Fibroblast of the conjunctiva (primary cell): ENCODE measurements at places on chromosomes 3 and 15.

GRCh38 chr3:6074952-6075351, 786.0 kb upstream of the GRM7 start:
- no peak for DNase-seq

DNA sequence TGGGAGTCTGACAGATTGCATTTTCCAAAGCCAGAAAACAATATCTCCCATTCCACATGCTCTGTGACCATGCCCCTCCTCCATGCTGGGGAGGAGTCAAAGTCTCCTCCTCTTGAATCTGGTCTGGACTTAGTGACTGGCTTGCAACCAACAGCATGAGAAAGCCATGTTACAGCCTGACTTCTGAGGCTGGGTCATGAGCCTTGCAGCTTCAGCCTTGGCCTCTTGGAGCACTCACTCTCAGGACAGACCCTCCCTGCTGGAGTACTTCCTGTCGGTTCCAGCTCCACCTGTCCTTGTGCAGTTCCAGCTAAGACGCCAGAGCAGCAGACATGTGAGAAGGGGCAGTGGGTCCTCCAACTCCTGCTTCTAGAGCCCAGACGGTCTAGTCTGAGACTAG, 49.7 kb upstream of the RBSN start:
- DNase-seq: peak; percentile 3

GRCh38 chr15:88834211-88834812, 31.1 kb downstream of the ACAN start:
- DNase-seq: peak; percentile 27

DNA sequence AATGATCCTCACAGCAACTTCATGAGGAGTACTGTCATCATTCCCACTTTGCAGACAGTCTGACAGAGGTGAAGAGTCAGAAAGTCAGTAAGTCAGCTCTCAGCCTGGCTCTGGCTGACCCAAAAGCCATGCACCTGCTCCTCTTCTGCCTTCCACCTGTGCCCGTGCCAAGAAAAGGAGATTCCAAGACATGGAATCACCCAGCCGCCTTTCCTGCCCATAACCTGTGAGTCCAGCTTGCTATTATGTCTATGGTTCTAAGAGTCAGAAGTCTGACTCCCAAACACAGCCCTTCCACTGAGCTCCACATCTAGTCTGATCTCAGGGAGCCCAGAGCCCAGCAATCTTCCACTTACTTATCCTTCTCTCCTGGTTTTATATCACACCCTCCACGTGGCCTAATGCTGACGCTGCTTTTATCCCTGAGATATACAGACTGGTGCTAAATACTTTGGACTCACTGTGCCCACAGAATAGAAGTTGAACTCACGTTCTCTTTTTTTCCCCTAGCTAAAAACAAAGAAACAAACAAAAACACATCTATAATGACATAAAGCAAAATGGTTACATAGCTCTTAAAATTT, 66.0 kb downstream of the PLD1 start:
- DNase-seq: no peak

DNA sequence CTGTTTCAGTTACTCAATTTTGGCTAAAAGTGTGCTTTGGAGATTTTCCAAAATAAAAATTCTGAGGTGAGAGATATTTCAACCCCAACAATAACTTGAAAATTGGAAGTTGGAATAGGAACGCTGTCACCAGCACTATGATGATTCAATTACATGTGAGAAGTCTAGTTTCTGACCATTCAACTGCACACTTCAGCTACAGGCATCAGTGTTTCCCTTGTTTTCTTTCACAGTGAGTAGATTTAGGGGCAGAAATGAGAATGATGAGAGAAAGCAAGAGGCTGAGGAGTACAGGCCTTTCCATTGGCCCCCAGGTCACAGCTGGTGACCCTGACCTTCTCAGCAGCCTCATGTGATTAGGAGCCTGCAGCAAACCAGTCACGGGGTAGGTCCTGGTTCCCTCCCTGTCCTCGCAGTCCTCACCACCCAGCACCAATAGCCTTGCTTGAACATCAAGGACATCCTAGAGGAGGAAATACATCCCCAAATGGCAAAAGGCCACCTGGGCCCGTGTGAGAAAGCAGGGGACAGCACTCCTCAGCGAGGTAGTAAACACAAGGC, 10.0 kb upstream of the FILIP1L start:
- DNase-seq: no peak

GRCh38 chr3:42875325-42876151, at the start of gene CYP8B1:
TSS of gene CYP8B1 (minus strand) at chr3:42875879. CDS start at chr3:42875816, 63 bp downstream.
- DNase-seq: no peak

DNA sequence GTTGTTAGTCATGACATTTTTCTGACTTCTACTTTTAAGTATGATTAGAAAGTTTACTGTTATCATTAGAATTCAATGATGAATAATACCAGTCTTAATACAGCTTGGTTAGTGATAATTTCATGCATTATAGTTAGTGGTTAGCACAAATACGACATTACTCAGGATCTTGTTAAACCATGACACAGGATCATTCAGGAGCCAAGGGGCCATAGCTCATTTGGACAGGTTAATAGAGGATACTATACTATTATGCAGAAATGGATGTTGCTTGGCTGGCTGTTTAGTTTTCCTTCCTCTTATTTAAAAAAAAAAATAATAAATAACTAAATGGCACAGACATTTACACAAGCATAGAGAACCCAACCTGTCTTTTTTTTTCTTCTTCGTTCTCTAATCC, 55.5 kb downstream of the NSUN3 start:
- DNase-seq: no peak

DNA sequence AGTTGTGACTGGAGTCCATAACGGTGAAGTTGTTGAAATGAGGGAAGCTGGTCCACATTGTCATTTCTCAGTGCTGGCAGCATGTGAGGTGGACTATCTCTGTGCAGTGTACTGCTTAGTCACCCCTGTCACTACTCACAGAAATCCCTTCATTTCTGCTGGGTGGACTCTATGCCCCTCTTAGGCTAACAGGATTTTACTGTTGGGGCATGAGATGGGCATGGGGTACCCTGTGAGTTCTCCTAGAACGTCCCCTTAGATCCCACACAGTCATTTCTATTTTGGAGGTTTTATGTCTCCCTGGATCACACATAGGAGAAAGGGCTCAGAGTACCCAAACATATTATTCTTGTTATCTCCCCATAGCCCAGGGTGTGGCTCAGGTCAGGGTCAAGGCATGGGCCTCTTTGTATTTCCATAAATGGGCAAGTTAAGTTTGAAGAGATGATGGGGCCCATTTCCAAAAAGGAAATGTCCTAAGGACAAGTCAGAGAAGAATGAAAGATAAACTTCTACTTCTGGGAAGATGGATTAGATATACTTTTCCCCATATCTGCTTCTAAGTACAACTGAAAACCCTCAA, 15.2 kb downstream of the P2RY1 start:
- DNase-seq: no peak

- DNase-seq: no peak
Observed at GRCh38 chr3:194306109-194306686, 44.9 kb downstream of the CPN2 start.

GRCh38 chr15:85622221-85622831, 172.4 kb downstream of the KLHL25 start:
- no peak for DNase-seq

GRCh38 chr3:130963444-130963843, 63.2 kb downstream of the ASTE1 start:
- no peak for DNase-seq

DNA sequence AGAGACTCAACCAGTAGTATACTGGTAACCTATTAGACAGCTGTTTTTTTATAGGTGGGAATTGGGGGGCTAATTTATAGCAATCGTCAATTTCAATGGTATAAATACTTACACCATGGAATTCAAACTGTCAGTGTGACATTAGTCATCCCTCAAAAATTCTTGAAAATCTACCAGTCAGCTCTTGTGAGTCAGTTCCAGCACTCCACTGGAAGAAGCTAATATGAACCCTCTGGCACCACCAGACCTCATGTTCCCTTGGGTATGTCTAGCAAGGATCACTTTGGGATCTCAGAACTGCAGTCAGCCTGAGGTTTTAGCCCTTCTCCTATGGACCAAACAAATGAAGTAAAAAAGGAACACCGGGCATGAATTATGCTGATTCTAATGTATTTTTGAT, 11.8 kb upstream of the UACA start:
- DNase-seq: peak; percentile 62

DNA sequence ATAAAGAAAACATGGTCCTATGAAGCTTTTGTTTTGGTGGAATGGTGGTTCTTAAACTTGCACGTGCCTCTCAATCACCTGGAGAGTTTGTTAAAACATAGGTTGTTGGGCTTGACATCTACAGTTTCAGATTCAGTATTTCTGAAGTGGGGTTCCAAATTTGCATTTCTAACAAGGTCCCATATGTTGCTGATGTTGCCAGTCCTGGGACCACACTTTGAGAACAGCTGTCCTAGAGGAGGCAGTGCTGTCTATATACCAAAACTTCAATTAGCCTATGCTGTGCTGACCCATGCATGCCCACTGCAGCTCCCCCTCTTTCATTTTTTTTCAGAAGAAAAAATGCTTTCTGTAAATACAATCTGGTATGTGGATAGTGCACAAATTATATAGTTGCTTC, 31.3 kb downstream of the ALCAM start:
- no peak for DNase-seq

DNA sequence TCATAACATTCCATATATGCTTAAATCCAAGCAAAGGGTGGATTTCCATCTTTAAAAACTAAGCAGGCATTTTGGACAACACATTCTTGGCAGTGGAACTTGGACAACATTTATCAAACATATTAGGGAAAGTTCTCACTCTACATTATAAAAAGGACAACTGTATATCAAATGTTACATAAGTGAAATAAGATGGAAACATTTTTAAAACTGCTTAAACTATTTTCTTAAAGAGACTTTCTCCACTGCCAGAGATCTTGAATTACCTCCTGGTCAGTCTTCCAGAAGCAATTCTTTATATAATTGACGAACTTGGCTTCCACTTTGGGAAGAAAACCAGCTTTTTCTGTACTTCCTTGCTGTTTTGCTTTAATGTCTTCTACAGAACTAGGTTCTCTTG, 109.3 kb downstream of the NEO1 start:
- DNase-seq: no peak

DNA sequence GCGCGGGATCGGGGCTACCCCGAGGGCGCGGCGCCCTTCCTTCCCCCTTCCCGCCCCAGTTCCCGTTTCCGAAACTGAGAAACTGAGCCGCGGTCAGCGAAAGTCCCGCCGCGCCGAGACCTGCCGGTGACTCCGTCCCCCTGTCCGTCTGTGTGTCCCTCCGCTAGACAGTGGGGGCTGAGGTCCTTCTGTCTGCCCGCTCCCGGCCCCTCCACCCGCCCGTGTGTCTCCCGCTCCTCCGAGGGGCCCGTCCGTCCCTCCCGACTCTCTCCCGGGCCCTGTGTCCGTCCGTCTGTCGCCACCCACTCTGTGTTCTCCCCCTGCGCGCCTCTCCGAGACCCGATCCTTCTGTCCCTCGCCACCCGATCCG, 426 bp downstream of the PRKCD start:
- DNase-seq: no peak

DNA sequence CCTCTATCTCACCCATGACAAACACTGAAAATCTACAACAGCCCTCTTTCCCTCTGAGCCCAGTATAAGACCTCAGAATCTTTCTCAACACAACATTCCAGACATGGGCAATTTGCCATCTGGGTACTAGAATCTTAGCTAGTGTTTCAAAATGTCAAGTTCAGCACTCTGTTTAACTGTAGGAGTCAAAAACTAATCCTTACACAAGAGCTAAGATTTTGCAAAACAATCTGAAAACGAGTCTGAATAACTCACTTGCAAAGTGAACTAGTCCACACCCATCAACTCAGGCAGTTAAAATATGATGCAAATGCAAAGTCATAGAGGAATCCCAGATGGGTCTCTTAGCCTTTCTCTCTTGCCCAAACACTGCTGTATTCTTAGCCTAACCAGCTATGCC, 67.8 kb downstream of the GPR176 start:
- peak; percentile 75 for DNase-seq

DNA sequence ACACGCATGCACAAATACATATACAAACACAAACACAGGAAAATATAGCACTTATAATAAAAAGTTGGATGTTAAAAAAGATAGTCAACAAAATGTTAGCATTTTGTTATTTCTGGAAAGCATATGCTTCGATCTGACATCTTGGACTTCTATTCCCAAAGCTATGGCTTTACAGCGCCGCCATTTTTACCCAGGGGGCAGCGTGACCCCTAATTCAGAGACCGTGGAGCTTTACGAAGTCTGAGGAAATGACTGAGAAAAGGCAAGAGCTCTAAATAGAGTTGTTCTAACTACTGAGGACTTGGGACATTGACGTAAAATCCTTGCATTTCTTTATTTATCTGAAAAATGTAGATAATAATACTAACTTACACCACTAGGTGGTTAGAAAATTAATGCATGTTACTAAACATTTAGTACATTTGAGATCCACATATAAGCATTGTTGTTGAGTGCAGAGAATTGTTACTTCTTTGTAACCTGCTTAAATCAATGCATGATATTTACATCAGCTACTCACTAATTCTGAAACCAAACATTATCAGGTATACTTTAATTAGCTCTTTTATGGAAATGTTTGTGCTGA, 155.4 kb downstream of the TP63 start:
- DNase-seq: no peak

GRCh38 chr3:3631114-3631513, 168.1 kb upstream of the LRRN1 start:
- DNase-seq: no peak

DNA sequence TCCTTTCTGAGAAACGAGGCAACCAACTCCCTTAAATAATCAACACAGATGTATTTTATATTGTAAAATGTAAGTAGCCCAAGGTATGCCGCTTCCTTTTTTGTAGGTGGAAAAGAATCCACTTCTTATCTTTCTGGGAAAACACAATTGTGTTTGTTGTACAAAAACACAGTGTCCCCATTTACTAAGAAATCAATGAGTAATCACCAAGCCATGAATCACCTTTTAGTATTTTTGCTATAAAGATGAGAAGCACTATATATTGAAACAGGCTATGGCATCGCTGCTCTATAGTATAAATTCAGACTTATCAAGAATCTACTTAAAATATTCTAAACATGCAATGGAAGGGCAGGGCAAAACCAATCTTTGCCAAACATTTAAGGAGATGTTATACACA, 104.0 kb downstream of the TNIK start:
- no peak for DNase-seq

DNA sequence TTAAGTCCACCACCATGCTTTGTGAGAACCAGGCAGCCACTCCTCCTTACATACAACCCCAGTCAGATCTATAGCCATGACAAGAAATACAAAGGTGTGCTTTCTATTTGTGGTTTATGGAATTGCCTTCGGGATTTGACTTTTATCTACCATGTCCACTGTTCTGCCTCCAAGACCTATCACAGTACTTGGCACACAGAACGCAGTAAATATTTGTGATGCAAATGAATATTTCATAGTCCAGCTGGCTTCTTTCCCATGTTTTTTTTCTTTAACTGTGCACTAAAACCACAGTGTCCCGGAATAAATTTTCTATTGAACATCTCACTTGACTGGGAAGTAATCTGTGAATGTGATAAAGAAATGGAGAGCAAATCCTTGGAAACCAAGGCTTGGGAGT, 314.7 kb downstream of the RORA start:
- DNase-seq: no peak
